ENCODE measurements at places on chromosomes 5 and 9.

GRCh38 chr5:801472-801871 is 16.9 kb upstream of the ZDHHC11B start:
- no peak for DNase-seq

- no peak for DNase-seq
Observed at GRCh38 chr5:170747851-170748250, 35.7 kb upstream of the GABRP start.

GRCh38 chr5:126490167-126490940 is 67.1 kb downstream of the GRAMD2B start:
- no peak for DNase-seq

DNA sequence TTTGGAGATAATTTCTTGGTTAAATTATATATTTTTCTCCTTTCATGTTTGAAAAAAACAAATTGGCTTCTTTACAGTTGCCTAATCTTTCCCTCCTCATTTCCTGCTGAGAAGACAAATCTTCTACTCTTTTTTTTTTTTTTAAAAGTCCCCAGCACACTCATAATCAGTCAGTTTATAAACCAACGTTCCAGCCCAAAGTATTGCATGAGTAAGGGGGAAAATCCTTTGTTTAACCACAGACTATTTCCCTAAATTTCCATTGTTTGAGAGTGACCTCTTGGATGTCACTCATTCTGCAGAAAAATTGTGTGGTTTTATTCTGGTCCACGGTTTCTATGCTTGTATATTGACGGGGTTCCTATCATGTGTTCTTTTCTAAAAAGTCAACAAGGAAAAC is 55.1 kb upstream of the TLR4 start:
- no peak for DNase-seq

DNA sequence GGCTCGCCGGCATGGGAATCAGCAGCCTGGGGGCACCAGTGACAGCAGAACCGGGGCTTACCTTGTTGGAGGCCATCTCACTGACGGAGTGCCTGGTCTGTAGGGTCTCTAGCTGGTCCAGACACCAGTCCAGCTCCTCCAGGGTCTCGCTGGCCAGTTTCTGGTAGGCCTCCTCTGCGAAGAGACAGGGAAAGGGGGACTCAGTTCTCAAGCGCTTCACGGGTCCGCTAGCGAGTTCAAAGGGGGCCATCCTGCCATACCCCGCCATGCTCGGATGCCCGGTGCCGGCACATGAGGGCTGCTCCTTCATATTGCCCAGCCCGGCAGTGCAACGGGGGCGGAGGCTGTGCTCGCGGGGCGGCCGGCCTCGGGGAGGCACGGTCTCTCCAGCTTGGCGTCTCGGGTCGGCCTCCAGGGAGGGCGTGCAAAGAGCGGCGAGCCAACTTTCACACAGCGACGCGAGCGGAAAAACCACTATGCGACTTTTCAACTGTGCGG is 456.0 kb downstream of the RAB3C start:
- no peak for DNase-seq

DNA sequence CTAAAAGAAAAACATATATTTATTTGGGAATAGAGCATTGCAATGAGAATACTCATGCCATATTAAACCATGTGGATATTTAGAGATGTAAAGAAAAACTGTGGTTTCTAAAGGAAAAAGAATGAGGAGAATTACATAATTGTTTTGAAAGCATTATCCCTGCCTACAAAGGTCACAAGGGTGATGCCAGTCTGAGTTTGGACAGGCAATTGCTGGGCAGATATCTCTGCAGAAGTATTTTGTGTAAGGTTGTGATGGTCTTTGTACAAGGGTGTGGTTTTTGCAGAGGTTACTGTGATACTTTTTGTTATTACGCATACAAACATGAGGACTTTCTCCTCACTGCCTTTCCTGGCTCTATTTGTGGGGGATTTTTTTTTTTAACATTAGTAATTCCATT is 2022.9 kb upstream of the CDH6 start:
- no peak for DNase-seq

- DNase-seq, result no peak
Observed at GRCh38 chr9:126631254-126631653, 17.5 kb downstream of the LMX1B start.

DNA sequence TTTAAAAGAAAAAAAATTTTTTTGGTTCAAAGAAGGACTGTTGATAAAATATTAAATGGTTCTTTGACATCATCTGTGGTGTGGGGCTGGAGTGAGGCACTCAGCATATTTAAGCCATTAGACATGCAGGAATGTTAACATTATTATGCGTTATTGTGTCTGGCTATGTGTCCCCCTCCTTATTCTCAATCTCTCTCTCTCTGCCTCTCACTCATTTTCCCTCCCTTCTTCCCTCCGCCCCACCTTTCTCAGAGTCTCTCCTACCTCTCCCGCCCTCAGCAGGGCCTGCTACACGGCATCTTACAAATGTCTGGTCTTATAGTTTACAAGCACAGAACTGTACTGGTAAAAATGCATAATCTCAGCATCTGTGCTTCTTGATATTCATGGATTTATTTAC is 287.8 kb upstream of the TMEM161B start:
- DNase-seq, result no peak

- no peak for DNase-seq
Observed at GRCh38 chr9:71518045-71518827, 250.1 kb downstream of the CEMIP2 start.

GRCh38 chr9:11894136-11894535 is 799.0 kb upstream of the TYRP1 start:
- no peak for DNase-seq
